ENCODE measurements at places on chromosomes 7 and 10.

DNA sequence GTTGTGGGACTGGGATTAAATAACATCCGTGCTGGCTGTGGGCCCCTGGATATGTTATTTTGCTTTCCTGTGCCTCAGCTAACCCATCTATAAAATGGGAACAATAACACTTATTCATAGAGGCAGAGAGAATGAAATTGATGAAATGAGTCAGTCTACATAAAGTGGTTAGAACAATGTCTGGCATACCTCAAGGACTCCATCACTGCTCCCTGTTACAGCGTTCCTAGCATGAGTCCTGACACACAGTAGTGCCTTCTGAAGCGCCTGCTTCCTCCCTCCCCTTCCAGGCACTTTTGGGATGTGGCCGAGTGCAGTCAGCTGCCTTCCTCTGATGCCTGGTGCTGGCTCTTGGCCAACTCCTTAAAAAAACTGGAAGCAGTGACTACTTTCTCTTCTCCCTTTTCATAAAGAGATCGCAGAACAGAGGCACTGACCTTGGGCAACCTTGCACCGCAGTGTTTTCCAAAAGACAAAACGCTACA is 108.4 kb upstream of the ZMIZ1 start:
- DNase-seq, result peak; percentile 92

DNA sequence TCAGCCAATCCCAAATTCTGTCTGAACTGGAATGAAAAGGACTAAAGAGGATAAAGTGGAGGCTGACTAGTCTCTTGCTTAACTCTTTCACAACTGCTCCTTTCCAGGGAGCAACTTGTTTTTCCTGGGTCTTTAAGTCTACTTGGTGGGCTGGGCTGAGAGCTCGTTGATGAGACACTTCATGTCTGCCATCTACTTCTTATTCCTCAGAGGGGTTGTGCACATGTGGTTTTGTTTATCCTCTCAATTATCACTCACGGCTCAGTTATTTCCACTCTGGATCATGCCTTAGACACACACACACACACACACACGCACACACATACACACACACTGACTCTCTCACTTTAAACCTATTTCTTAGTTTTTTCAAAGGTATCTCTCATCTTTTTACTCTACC is 298.6 kb upstream of the MTPN start:
- peak; percentile 9 for DNase-seq

- DNase-seq, result no peak
These were observed 543 bp downstream of the HMX3 start for GRCh38 chr10:123136221-123136805.

DNA sequence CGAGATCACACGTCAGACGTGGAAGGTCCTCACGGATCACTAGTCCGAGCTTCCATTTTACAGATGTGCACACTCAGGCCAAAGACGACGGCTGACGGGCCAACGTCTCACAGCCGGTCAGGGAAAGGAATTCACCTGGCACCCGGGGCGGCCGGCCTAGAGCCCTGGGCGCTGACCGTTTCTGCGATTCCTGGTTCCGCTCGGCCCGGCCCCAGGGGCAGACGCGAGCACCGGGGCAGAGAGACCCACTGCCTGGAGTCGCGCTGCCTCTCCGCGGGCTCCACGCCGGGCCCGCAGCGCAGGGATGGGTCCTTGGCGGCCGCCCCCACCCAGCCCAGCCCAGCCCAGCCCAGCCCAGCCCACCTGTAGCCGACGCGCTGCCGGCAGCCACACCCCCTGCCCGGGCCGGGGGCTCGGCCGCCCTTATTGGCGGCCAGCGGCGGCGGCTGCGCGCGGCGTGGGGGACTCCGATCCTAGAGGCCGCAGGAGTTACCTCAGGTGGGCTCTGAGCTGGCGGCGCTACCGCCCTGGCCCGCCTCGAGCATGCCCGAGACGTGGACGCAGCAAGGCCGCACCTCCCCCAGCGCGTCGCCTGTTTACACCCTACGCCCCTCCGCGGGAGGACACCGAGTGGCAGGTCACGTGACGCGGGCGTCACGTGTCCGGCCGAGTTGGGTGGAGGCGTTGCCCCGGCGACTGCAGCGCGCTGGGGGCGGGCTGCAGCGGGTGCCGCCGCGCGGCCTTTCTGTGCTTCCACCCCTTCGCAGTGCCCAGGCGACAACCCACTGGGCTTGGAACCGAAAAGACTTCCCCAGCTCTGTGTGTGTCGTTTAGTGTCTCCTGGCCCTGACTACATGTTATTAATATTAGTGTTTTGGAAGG is 78.1 kb downstream of the ZFAND4 start:
- peak; percentile 81 for DNase-seq

DNA sequence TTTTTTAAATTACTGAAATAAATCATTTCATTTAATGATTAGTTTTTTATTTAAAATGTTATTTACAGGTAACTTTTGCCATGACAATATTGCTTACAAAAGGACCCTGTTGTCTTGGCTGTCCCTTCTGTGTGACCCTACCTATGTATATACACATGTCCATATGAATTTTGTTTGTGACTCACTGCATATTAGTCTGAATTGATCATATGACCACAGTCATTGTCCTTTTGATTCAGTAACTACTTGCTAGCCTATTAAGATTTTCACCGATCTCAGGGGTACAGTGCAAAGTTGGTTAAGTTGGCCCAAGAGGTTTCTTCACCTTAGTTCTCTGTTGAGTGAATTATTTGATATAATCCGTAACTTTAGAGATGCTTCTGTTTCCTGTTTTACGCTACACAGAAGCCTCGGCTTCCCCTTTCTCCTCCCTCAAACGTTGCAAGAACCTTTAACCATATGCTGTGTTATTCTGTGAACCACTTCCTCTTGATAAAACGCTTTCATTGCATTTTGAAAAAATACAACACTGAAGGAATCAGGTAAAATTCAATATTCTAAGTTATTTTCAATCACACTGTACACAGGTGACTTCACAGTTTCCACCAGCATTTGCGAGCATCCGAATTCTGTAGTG is 43.9 kb downstream of the APBB1IP start:
- no peak for DNase-seq

DNA sequence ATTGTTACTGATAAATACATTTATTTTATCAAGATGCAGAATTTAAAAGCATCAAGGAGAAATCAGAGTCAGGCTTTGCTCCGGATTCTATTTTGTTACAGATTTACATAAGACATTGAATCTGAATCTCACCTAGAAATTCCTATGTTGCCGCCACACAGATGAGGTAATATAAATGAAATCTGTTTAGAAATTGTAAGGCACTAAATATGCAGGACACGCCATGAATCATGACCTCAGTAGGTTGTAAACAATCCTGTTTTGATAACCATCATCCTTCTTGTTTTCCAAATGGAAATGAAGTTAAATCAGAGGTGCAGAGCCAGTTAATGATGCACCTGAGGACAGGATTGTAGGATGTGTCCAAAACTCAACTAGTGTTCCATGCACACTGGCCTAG is 778.0 kb downstream of the MAGI2 start:
- DNase-seq, result no peak

DNA sequence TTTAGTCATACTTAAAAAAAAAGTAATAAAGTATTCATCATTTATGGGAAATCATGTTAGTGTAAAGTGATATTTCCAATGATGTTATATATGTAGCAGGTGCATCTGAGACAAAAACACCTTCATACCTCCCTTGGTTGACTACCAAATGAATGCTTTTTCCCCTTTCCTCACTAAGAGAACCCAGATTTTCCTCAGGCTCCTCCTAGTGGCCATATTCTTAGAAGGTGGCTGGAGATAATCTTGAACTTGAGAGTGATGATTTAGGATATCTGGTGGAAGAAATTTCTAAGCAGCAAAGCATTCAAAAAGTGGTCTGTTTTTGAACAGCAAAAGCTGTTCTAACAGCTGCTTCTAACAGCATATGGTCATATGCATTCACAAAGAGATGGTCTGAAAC is 16.8 kb upstream of the DNAH11 start:
- no peak for DNase-seq

DNA sequence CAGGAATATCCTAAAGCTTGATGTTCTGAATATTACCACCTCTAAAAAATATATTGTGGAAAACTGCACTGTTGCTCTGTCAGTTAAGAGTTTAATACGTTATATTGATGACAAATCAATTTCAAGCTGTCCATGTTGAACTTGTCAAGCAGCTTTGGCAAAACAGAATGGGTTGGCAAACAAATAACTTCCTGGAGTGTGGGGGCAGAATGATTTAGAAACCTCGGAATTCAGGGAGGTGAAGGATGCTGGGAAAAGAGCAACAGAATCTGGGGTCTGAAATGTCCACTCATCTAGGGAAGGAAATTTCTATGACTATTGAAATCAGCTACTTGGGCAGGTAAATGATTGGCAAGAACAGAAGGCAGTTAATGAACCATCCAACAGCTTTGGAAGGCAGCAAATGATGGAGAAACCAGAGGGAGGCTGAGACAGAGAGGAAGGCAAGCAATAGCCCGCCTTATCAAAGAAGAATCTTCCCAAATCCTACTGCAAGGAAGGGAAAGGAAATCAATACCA is 95.1 kb upstream of the PALS2 start:
- DNase-seq, result no peak

GRCh38 chr7:117654780-117655179 is 175.0 kb downstream of the CFTR start:
- DNase-seq, result no peak

DNA sequence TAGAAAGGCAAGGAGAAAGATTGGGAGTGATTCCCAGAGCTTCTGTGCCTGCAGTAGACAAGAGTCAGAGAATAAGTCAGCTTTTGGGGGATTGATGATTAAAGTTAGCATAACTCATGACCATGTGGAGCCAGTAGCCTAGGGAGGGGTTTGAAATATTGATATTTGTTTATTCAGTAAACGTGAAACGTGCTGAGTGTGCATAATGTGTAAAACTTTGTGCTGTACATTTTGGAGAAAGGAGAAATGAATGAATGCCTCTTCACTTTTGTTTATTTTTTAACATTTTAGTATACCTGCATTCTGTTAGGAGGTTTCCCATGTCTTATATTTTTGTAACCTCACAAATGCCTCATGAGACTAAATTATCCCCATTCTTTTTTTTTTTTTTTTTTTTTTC is 272.3 kb downstream of the SORCS3 start:
- DNase-seq, result no peak

- DNase-seq, result no peak
These were observed 384.7 kb downstream of the MDFIC start for GRCh38 chr7:115306586-115306985.
